Lower lobe of right lung (tissue), 2 donors: ENCODE measurements at places on chromosomes 5 and 9.

DNA sequence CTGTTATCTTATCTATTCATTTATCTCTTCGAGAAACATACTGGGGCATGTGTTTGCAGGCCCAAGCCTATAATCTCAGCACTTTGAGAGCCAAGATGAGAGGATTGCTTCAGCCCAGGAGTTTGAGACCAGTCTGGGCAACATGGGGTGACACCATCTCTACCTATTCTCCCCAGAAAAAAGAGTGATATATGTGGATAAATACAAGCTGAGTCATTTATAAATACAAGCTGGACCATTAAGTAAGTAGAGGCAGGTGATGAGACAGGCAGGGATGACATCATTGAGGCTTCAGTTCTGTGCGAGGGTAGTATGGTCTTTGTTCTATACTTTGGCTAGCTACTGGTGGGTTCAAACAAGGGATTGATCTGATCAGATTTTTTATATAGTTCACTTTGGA lies 25.6 kb downstream of the PBX3 start:
- DNase-seq, result no peak

DNA sequence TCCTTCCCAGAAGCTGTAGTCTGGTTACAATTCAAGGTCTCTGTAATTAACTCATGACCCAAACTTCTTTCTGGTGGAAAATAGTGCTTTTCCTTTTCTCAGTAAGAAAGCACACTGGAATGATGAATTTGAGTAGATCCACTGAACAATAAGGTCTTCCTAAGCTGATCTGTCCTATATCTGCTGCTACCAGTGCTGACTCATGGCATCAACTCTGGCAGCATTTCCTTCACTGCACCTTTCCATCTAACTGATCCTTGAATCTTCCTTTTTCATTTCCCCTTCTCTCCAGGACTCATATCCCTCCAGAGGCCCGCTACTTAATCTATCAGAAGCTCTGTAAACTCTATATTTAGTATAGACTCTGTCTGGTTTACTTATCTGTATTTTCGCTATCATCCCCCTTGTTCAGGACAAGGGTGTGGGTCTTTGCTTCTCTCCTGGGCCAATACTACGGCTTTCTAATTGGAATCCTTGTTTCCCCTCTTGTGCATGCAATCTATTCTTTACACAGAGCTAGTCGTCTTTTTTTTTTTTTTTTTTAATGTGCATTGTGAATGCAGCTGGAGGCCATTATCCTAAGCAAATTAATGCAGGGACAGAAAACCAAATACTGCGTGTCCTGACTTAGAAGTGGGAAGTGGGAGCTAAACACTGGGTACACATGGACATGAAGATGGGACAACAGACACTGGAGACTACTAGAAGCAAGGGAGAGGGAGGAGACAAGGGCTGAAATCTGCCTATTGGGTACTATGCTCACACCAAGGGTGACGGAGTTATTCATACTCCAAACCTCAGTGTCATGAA lies 192.2 kb upstream of the RPS23 start:
- no peak for DNase-seq

DNA sequence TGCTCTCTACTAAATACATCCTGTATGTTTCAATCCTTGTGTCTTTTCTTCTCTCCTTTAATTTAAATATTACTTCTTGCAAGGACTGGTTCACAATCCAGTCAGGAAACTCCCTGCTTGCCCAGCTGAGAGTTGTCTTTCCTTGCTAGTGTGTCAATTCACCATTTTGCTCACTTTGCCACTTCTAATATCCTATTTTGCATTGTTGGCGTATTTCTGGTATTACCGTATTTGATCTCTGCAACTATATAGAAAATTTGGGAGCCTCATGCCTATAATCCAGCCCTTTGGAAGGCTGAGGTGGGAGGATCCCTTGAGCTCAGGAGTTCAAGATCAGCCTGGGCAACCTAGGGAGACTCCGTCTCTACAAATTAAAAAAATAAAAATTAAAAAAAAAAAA lies 90.5 kb upstream of the TTC23L start:
- DNase-seq, result no peak

DNA sequence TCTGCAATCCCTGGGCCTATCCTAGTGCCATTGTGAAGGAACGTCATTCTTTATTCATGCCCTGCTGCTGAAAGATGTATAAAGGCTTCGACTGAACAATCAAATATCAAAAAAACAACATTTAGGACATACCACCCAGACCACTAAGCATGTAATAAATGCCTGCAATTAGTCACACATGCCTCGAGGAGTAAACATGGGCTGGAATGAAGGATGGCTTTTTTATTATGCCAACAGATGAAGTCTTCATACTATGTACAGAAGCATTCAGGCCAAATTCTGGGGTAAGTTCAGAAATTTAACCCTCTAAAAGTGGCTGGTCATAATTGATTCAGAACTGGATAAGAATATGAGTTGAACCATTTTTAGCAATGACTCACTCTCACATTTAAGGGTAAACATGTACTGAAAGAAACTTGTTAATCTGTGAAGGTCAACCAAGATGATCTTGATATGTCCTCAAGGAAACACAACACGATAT lies 38.1 kb downstream of the FAM240B start:
- DNase-seq, result no peak

GRCh38 chr9:108691614-108692013 lies 164.2 kb downstream of the ACTL7B start:
- DNase-seq, result no peak

DNA sequence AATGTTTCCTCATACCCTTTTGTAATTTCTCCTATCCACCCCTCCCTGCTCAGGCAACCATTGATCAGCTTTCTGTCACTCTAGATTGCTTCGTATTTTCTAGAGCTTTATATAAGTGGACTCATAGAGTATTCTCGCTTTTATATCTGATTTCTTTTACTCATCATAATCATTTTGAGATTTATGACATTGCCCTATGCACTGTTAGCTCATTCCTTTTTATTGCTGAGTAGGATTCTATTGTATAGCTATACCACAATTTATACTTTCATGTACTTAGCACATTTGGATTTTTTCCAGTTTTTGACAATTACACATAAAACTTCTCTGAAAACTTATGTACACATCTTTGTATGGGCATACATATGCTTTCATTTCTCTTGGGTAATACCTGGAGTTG lies 68.9 kb downstream of the MEGF10 start:
- no peak for DNase-seq

DNA sequence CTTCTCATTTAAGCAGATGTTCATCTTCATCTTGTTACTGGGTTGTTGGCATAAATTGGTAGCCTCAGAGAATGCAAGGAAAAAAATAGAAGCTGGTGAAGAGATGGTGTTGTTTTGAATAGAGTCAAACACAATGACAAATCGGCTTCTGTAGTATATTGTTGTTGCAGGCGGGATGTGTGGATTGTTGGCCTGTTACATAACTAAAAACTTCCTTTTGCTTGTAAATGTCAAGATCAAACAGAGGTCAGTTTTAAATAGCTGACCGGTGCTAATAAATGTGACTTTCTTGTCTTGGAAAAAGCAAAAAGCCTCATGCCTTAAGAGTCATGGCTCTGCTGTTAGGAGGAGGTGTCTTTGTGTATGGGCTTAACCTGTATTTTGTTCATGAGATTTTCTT lies 59.2 kb downstream of the CCDC192 start:
- DNase-seq, result no peak

GRCh38 chr5:68522863-68523262 lies 307.3 kb downstream of the PIK3R1 start:
- DNase-seq, result no peak

- no peak for DNase-seq
These were observed 53.5 kb upstream of the MAST4 start for GRCh38 chr5:66542711-66543110.

GRCh38 chr9:12631866-12632265 lies 61.3 kb upstream of the TYRP1 start:
- DNase-seq, result no peak

DNA sequence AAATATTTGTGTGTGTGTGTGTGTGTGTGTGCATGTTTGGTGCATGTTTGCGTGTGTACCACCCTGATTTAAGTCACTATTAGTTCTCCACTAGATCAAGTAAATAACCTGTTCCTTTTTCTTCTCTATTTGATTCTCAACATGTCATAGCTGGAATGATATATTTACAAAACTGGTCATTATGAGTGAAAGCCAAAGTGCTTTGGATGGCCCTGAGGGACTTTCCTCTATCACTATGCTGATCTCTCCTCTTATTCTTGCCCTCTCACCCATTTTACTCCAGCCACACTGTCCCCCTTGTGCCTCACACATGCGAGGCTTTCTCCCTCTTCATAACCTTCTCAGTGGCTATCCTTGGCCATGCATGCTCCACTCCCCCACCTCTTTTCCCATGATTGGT lies 144.6 kb upstream of the NMUR2 start:
- no peak for DNase-seq

GRCh38 chr9:31839273-31839672 lies 545.2 kb upstream of the ACO1 start:
- DNase-seq, result no peak

GRCh38 chr9:114285166-114285867 lies 37.6 kb upstream of the ORM1 start:
- DNase-seq, result peak; percentile 40

GRCh38 chr5:6941631-6942030 lies 228.4 kb downstream of the TENT4A start:
- no peak for DNase-seq

GRCh38 chr5:54852007-54852406 lies 133.4 kb downstream of the ESM1 start:
- DNase-seq, result no peak

- DNase-seq, result no peak
These were observed 1.4 kb downstream of the ODF2 start for GRCh38 chr9:128457207-128457606.

DNA sequence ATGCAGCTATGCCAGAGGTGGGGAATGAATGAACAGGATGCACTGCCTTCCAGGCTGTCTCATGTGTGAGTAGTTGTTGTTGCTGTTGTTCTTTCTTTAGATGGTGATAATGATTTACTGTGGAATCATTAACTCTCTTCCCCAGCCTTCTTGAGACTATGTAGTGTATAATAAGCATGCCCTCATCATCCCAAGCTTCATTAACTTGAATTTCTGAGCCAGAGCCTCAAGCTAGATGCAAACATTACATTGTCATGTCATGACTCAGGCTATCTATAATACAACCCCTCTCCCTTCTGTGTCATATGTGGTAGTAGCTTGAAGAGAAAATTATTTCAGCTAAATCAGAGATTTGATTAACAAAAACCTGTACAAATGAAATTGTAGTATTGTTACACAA lies 10.0 kb upstream of the ADAMTSL1 start:
- no peak for DNase-seq

DNA sequence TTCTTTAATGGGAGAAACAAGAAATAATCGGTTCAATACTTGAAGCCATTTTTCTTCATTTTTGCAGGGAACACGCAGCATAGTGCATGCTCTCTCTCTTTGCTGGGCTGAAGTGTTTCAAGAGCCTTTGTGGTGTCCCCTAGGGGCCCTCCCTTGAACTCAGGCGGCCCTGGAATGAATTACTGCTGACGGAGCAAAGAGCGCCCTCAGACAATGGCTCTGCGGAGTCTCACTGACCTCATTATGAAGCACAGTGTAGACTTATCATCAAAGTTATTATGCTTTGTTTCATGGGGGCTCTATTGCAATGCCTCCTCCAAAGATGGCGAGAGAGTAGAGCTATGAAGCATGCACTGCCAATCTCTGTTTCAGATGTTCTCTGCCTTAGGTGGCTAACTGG lies 64.8 kb upstream of the ADCY2 start:
- DNase-seq, result no peak

DNA sequence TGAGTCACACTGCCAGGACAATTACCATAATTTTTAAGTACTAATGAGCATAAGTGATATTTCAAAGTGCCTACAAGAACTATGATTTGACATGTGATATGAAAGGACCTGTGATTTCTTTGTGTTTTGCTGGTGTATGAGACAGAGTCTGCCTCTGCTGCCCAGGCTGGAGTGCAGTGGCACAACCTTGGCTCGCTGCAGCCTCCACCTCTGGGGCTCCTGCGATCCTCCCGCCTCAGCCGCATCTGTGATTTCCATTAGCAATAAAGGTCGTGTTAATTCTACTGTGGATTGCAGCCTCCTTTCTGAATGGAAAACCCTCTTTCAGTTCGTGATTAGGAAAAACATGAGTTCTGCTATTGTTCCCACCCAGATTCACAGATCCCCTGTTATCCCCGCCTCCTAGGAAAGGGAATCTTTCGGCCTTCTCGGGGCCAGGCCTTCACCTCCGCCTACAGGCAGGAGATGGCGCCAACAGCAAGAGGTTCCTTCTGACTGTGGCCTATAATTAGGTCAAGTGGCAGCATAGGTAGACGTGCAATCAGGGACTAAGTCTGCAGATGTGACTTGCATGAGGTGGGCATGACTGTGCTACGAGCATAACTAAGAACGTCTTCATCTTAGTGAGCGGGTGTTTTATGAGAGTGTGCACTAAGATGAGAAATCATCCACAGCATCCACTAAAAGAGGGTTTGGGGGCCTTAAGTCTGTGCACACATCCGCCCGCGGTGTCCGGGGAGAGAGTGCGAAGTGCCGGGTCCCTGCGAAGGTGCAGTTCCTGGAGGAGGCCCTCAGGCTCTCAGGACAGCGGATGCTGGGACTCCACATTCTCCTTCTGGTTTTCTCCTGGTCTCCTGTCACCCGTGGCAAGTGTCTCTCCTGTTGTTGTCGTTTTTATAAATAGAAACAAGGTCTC lies 23.1 kb downstream of the TRIM7 start:
- DNase-seq, result peak; percentile 79

- no peak for DNase-seq
These were observed 351.1 kb upstream of the IRX2 start for GRCh38 chr5:3102531-3102930.

DNA sequence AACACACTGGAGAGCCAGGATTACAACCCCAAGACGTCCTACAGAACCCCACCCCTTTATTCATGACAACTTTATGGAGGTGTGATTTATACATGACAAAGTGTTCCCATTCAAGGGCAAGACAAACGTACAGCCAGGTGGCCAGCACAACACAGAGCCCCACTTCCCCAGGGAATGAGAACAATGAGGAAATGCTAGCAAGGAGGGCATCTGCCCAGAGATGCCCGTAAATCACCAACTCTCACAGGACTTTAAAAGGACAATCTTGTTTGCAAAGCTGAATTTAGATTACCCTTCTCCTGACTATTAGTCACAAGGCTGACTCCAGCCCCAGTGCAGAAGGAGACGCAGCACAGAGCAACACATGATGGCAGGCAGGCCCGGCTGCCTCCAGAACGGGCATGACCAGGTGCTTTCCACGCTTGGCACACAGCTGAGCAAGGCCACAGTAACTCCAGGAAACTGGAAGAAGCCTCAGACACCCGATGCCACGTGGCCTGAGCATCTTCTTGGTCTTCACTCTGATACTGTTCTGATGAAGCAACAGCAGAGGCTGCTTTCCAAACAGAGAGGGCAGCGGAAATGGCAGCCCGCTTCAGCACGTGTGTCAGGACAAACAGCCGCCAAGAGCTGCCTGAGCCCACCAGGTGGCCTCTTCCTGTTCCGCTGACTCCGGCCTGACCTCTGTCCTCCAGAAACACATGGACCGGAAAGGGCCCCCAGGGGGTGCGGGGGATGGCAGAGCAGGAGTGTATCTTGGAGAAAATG lies 51.4 kb downstream of the ROR2 start:
- DNase-seq, result no peak

GRCh38 chr5:72770266-72770665 lies 46.2 kb upstream of the TNPO1 start:
- no peak for DNase-seq
